ENCODE measurements at places on chromosomes 2 and 18.

DNA sequence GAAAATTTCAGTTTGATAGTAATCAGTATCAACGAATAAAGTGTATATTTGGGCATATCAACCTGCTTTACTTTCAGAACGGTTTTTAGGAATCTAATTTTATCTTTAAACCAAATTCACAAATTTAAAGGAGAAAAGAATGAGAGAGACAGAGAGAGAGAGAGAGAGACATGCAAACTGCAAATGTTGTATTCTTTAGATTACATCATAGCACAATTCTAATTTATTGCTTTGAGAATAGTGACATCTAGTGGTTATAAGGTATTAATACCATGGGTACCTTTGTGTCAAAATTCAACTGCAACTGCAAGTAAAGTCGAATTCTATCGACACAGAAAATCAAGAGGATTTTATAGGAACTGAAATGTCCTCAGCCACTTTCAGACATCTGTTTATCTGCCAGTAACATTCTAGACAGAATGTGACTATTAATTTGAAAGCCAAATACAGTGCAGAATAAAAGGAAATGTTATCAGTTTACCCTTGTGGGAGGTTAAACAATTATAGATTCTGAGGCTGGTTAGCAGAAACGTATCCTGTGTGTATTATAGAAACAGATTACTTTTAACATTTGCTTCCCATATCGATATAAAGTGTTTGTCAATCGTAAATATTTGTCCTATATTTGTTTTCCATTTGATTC lies 529.8 kb upstream of the VRK2 start:
- peak; percentile 52 for DNase-seq

- DNase-seq, result peak; percentile 81
Observed at GRCh38 chr2:144137705-144138428, 382.1 kb downstream of the ZEB2 start.

DNA sequence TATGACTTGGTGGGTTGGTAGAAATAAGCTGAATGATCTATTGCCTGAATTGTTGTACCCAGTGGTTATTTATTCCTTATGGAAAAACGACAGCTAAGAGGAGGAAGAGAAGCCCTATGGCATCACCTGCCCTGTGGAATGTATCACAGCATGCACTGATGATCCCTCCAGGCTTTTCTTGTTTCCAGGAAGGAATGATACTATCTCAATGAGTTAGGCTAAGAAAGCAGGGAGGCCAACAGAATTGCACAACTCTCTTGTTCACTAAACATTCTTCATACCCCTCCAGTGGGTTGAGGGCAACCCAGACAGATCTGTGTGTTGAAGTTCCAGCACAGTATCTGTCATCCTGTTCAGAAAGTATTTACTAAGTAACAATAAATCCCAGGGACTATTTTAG lies 1001.7 kb upstream of the GYPC start:
- no peak for DNase-seq

- no peak for DNase-seq
Observed at GRCh38 chr2:82169379-82169778, 1864.8 kb upstream of the LRRTM1 start.

- DNase-seq, result no peak
Observed at GRCh38 chr2:107760620-107761364, 65.9 kb upstream of the RGPD4 start.

DNA sequence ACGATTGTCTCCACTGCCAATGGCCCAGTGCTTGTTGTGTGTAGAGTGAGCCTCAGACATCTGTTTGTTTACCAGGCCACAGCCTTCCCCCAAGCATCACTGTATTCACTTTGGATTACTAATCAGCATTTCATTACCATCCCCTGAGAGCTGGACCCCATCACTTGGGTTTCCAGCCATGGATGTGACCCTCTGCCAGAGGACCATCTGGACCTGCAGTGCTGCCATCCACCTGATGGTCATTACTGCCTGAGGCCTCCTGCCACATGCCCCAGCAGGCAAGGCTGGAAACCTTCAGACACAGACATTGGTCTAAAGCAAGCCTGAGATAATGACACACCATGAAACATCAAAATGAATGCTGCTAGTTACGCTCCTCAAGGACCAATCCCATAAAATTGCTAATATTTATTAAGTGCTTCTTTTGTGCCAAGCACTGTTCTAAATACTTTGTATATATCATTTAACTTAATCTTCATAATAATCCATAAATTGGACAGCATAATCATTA lies 2096.3 kb upstream of the CELF4 start:
- no peak for DNase-seq

DNA sequence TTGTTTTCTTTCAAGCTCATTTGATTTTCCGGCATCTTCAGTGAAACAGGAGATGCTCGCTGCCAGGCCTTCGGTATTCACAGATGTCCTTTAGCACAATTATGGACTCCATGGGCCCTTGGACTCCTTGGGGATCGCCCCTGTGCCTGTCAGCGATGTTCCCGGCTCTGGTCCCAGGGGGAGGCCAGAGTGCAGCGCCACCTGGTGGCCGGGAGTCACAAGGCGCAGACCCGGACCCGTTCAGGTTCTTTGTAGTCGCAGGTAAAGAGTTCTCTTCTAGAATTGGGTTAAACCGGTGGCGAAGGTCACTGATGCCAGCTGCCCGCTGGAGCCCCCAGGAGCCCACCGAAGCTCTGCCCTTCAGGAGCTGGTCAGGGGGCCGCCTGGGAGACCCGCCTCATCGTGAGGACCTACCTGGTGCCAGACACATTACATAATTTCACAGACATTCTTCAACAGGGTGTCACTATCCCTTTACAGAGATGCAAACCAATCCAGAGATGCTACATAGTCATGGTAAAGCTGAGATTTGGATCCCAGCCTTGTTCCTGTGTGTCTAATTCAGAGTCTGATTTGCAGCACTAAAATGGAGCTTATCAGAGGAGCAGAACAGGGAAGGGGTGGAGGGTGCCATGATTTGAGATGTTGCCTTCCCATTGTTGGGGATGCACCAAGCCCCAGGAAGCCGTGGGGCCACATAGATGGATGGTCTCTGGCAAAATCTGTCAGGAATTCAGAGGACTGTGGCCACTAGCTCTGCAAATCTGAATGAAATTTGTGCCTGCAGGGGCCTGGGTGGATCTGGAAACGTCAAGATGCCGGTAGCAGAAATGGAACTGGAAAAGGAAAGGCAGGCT lies 6.0 kb upstream of the INPP5D start:
- DNase-seq, result peak; percentile 17

DNA sequence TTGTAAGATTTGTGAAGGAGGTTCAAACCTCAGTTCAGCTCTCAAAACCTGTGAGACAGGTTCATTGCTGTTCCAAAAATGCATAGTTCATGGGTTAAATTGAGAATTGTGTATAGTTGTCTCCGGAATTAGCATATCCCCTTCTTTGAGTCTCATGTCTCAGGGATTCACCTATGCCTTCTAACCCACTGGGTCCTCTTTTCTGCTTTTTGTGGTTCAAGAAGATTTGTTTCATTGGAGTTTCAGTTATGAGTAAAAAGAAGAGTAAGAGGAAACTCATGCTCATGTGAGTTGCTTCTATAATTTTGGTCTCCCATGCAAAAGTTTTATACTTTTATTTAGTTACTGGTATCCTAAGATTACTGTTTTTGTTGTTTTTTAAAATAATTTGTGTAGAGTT lies 1219.8 kb upstream of the ZEB2 start:
- DNase-seq, result no peak

GRCh38 chr18:457140-457519 lies 43.4 kb downstream of the COLEC12 start:
- DNase-seq, result peak; percentile 90

GRCh38 chr18:2891526-2892431 lies 45.0 kb downstream of the EMILIN2 start:
- DNase-seq, result no peak

DNA sequence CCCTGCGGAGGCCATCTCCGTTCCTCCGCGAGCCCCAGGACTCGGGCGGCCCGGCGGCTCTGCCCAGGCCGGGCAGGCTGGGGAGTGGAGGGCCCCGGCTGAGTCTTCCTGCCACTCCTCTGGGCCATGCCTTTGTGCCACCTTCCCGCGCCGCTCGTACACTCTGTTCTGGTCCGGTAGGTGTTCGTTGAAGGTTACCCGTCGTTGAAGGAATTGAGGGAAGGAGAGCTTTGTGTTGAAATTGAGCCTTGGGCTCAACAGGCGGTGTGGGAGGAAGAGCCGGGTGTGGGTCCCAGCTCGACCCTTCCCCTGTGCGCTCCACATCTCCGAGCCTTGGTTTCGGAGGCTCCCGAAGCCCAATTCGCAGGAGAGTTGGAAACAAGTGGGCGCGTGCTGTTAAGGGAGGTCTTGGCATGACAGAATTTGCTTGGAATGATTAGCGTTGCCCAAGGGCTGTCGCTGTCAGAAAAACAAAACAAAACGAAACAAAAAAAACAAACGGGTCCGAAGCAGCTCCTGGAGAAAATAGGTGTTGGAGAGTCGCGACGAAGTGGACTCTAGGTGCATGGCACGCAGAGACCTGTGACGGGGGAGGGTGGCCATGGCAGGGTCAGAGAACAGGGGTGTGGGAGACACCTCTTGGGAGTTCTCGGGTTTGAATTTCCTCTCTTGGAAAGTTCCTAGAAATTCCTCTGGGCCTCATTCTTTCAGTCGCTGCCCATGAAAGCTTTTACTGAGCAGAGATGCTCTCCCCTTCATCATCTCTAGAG lies 1.2 kb upstream of the MZT2A start:
- DNase-seq, result no peak

DNA sequence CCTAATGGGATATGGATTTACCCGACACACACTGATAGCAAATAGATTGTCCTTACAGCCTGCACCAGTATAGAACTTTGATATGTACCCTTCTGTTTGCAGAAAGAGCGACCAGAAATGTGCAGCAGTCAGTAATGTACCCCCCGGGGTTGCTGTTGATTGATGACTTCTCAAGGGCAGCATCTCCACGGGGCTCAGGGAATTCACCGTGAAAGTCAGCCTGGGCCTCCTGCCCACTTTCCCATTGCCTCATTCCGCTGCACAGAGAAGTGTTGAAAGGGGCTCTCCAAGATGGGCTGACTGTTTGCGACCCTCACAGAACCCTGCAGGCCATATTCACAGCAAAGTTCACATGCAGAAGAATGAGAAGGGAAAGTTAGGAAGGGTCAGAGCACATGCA lies 241.3 kb downstream of the PRKCE start:
- no peak for DNase-seq

DNA sequence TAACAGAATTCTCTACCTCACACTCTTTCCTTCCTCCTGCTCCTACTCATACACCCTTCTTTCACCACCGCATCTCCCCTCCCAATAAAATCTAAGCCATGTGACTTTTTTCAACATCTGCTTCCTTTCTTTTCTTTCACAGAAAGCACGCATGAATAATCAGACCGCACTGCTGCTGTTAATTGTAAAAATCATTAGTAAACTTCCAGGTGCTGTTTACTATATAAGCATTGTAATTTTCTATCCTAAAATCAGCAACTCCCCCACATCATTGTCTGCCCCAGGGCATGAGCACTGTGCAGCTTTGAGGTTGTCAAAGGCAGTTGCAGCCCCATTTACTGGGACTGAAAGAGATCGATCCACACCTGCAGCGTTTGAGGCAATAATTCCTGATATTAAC lies 782.6 kb upstream of the ID2 start:
- DNase-seq, result no peak

DNA sequence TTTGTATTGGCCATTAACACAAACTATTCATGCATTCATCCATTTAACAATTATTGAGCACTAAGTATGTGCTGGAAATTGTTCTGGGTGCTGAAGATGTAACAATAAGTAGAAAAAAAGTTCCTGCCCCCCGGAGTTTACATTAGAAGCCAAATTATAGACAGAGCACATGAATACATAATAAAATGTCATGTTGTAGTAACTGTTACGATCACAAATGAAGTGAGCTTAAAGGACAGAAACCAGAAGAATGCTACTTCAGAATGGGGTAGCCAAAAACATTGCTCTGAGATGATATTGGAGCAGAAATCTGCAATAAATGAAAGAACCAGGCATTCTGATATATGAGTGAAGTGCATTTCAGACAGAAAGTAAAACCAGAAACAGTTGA lies 256.0 kb upstream of the SETBP1 start:
- DNase-seq, result no peak

DNA sequence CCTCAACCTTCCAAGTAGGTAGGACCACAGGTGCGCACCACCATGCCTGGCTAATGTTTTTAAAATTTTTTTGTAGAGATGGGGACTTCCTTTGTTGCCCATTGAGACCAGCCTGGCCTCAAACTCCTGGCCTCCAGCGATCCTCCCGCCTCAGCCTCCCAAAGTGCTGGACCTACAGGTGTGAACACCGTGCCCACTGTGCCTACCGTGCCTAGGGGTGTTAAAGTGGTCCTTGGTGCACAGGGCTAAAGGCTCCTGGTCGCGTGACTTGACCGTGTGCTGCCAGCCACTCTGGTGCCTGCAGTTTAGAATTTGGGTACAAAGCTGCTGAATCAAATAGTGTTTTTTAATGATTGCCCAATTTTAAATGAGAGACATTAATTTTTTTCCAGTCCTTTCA lies 51.0 kb upstream of the KCNG2 start:
- no peak for DNase-seq

DNA sequence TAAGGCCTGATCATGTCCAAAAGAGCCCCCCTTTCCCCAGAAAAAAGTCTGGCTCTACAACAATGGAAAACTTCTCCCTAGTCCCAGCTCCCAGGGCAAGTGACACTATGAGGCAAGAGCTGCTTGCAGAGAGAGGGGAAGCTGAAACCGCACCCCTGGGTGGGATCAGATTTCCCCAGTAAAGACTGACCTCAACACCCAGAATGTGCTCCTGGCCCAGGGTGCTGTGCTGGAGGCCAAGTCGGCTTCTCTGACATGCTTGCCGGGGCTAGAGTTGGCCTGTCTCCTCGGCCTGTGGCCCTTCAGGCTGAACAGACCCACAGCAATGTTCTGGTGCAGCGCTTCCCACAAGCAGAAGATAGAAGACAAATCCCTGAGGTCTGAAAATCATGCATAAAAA lies 18.4 kb upstream of the ST8SIA3 start:
- no peak for DNase-seq

GRCh38 chr2:76748581-76749296 lies 773.4 kb downstream of the LRRTM4 start:
- no peak for DNase-seq
